Fibroblast of villous mesenchyme (primary cell): ENCODE measurements at places on chromosomes 16 and 17. TPM values are rescaled to one million over a fixed set of nuclear protein-coding genes. Genes with fewer than 3 reads are reported as not detected.

ZNF778 gene
- total RNA-seq = 8.7 and 16.4 TPM in 2 replicates

PPM1D gene
- total RNA-seq = 10.3 and 15.5 TPM in 2 replicates

USP31 gene
- total RNA-seq = 9.3 and 11.2 TPM in 2 replicates

FAM20A gene
- total RNA-seq = 0.97 and 2.2 TPM in 2 replicates

RDM1 gene
- 0.32 and 0.43 TPM in 2 replicates for total RNA-seq

NACA2 gene
- not detected in 2 replicates for total RNA-seq

DNA sequence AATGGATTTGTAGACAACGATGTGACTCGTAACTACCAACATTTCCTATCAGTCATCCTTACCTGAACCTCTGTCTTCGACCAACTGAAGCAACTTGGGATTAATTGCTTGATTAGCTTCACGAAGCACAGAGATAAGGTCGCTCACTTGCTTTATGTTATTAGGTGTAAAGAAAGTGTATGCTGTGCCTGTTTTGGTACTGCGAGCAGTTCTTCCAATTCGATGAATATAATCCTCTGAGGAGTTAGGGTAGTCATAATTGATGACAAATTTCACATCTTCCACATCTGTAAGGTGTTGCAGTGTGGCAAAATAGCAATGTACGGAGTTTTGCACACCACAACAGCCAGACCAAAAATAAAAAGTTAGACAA lies 3.6 kb upstream of the POLG2 start:
- DNase-seq = no peak

GRCh38 chr17:7215652-7216180 lies 3.9 kb downstream of the DLG4 start:
- DNase-seq = peak; percentile 20

GRCh38 chr16:66408163-66409048 lies 18.7 kb upstream of the BEAN1 start:
- DNase-seq = peak; percentile 89

GRCh38 chr16:31537362-31538242 lies 9.9 kb downstream of the AHSP start:
- DNase-seq = no peak

DNA sequence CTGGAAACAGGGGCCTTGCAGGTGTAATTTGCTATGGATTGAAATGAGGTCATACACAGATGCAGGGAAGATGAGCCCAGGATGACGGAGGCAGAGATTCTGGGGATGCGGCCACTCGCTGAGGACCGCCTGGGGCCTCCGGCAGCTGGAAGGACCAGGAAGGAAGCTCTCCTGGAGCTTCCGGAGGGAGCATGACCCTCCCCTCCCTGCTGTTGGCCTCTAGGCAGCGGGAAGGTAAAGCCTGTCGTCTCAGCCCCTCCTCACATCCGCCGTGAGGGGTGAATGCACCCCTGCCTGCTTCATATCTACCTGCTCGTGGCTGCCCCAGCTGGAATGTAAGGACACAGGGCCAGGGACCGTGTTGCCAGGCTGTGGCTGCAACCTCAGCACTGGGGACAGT lies 29.1 kb upstream of the ZNF469 start:
- no peak for DNase-seq

GRCh38 chr17:77478281-77478680 lies 337.5 kb downstream of the SEC14L1 start:
- DNase-seq = no peak

GRCh38 chr17:73099511-73099910 lies 7.0 kb upstream of the SLC39A11 start:
- DNase-seq = no peak

DNA sequence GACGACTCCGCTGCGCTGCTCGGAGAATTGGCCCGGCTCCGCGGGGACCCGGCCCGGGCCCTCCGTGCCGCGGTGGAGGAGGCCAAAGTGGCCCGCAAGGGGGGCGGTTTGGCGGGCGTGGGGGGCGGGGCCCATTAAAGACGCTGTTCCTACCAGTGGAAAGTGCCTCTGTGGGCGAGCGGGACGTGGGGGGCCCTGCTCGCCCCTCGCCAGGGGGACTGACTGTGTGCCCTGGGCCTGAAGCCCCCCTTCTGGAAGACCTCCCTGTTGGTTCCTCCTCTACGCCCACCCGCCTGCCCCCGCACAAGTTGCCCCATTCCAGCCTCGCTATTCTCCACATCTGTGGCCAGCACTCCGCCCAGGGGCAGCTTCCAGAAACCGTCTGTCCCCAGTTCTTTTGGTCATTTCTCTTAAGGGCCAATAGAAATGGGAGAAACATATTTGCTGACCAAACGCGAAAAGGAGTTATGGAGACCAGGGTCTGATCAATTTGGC lies 1.9 kb upstream of the FGF11 start:
- DNase-seq = no peak

- DNase-seq = peak; percentile 56
Measured at GRCh38 chr17:35901631-35902175, 21.5 kb upstream of the CCL5 start.

GRCh38 chr17:73226556-73227172 lies 33.8 kb downstream of the COG1 start:
- peak; percentile 42 for DNase-seq

DNA sequence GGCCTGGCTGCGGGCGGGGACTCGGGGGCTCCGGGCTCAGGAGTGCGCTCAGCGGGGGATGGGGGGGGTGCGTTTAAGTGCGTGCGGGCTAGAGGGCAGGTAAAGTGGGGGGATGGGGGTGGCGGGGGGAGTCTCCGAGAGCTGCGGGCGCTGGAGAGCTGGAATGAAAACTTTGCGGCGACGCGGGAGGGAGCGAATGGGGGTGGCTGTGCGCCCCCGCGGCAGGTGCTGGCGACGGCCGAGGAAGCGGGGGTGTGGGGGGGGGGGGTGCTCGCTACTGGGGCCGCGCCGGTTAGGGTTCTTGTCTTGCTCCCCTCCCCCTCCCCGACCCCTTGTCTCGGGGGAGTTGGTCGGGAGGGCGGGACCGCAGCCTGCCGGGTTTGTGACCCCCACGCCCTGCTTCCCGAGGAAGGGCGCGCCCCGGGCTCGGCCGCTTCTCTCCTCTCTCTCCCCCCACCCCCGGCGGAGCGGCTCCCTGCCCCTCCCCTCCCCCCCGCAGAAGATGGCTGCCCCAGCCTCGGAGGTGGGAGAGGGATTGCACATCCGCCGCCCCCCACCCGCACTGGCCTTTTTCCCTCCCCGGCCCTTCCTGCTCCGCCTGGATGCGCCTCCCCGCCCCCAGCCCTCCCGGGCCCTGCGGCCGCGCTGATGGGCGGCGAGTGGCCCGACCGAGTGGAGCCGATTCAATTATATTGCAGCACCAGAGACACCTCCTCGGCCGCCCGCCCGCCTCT lies 649 bp downstream of the GSE1 start:
- peak; percentile 33 for DNase-seq

DNA sequence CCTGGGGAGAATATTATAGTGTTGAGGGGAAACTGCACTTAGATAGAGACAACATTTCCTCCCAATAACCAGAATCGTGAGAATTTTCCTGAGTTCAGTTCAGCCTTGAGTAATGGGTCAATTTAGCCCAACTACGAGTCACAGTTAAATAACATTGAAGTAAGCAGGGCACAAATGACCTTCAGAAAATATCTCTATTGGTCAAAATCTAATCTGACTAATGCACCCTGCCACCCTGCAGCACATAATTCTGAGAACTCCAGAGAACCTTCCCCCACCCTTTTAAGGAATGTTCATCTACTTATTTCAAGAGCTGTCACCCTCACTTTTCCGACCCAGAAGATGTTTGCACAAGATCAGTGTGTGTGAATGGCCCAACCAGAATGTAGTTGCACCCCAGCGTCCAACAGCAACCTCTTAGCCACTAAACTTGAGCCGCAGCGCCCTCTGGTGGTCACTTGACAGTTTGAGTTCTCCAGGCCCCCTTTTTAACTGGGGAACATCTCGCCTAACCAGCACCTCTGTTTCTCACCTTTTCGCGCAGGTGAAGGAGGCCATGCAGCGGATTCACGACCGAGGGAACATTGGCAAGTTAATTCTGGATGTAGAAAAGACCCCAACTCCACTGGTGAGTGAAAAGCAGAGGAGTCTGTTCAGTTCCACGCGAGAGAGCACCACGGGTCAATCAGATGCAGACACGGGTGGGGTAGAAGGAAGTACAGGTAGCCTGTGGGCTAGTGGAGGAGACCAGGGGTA lies 50.9 kb upstream of the CLEC3A start:
- peak; percentile 85 for DNase-seq

- DNase-seq = no peak
Measured at GRCh38 chr16:56669840-56670619, 416 bp downstream of the MT1H start.

DNA sequence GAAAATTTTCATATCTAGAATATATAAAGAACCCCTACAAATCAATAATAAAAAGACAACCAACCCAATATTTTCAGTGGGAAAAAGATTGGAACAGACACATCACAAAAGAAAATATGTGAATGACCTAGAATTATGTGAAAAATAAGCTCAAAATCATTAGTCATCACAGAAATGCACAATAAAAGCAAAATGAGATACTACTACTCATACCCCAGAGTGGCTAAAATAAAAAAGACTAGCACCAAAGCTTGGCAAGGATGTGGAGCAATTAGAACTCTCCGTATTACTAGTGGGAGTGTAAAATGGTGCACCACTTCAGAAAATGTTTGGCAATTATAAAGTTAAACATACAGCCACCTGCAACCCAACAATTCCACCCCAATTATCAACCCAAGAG lies 48.0 kb upstream of the CDH5 start:
- DNase-seq = no peak

DNA sequence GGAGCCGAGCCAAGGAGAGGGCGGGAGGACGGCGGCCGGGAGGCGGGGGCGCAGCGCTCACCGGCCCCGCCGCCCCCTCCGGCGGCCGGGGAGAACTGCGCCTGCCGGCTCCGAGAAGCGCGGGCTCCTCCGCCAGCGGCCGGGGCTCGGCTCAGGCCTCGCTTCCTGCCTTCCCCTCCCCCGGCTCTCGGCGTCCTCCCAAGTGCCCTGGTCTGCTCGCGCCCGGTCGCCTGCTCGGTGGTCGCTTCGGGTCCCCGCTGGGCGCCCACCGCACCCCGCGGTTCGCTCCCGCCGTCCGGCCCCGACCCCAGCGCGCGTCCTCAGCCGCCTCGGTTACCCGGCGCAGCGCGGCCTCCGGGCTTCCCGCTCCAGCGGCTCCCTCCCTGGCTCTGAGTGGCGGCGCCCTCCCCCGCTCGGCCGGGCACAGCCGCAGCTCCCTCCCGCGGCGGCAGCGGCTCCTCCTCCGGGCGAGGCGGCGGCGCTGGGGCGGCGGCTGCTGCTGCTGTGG lies 313 bp downstream of the UBTF start:
- peak; percentile 67 for DNase-seq

DNA sequence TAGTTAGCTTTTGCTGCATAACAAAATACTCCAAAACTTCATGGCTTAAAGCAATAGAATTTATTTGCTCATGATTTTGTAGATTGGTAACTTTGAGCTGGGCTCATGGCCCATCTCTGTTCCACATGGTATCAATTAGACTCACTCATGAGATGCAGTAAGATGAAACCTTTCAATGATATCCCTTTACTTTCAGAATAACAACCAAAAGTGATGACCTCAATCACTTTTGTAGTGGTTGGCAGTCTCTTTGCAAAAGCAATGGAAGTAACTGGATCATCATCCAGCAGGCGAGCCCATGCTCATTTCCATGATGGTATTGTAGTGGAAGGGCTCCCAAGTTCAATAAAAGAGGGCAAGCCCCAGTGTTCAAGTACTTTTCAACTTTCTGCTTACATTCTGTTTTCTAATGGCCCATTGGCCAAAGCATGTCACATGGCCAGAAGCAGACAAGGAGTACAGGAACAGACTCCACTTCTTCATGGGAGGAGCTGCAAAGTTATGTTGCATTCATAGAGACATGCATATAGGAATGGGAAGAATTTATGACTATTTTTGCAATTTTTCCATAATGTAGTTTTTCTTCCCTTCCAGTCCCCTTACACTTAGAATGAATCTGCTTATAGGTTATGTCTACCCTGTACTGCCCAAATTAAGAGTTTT lies 41.7 kb downstream of the EFCAB5 start:
- DNase-seq = peak; percentile 8

- DNase-seq = no peak
Measured at GRCh38 chr17:19294443-19294842, 57.3 kb downstream of the EPN2 start.

DNA sequence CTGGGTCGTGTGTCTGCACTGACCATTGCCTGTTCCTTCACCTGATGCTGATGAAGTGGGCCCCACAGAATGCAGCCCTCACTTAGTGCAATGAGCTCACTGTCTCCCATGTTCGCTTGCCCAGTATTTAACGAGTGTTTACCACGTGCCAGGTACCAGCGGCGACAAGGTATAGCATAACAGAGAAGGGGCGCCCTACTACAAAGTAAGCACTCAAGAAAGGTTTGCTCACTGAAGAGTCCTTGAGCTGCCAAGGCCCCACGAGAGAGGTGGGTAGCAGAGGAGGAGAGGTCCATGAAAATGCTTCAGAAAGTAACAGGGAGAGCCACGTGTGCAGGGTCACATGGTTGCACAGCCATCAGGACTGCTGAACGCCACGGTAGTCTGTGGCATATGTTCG lies 230.0 kb downstream of the NTN1 start:
- DNase-seq = no peak

- DNase-seq = no peak
Measured at GRCh38 chr16:72886346-72886974, 161.5 kb downstream of the ZFHX3 start.

- DNase-seq = no peak
Measured at GRCh38 chr16:19776147-19776546, 58.1 kb downstream of the IQCK start.

- peak; percentile 74 for DNase-seq
Measured at GRCh38 chr16:13923703-13924298, 3.8 kb downstream of the ERCC4 start.

DNA sequence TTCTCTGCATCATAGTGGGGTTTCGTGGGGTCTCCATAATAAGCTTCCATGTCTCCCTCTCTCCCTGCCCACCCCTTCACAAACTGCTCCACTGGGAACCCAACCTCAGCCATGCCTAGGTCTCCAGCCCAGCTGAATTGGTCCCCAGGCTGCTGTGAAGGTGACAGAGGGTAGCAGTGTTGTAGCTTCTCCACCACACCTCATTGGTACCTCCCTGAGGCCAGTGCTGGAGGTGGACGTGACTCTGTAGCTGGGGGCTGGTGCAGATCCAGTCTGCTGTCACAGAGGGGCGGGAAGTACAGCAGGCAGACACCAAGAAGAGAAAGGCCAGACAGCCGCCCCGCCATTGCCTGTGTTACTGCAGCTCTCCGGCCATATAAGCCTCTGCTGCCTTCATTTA lies 82.1 kb downstream of the OR1D5 start:
- no peak for DNase-seq

GRCh38 chr16:85768199-85768598 lies 17.3 kb upstream of the C16orf74 start:
- DNase-seq = no peak
